ENCODE measurements at places on chromosomes 5 and 9.

- no peak for DNase-seq
Observed at GRCh38 chr9:128415281-128415680, 5.4 kb upstream of the CERCAM start.

DNA sequence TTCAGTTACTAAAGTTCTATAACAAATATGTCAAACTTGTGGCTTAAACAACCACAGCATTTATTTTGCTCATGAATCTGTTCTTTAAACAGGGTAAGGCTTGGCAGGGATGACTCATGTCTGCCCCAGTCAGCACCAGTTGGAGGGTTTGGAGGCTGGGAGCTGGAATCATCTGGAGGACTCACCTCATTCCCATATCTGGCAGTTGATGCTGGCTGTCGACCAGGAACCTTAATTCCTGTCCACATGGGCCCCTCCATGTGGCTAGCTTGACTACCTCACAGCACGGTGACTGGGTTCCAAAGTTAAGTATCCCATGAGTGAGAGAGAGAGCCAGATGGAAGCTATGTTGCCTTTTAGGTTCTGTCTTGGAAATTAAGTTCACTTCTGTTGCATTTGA is 13.8 kb upstream of the CCL28 start:
- no peak for DNase-seq

DNA sequence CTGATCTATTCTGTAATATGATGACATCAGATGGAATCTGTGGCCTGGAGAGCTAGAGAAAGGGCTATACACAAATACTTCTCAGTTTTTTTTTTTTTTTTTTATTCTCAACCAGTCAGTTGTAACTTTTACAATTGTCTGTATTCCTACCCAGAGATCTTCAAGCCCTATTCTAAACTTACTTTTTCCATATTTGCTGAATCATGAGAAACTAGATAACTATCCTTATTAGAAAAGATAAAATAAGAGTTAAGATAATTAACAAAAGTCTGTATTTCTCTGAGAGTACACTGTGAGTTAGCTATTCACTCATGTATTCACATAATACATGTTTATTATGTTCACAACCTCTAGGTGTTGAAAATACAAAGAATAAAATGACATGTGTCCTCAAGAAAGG is 1575.9 kb downstream of the EFNA5 start:
- DNase-seq, result no peak

DNA sequence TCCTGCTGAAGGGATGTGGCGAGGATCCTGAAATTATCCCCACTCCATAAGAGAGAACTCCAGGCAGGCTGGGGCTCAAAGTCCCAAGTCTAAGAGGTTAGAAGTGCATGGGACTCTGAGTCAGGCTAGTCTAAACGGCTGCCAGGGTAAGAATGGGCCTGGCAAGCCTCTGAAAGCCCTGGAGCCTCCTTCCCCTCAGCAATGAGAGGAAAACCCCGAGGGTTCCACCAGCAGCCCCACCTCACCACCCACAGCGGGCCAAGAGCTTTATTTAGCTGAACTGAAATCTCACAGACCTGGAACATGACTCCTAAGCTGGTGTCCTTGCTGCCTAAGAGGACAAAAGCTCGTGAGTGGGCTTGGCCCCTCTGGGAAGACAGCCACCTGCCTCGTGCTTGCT is 135.5 kb downstream of the SEC61B start:
- peak; percentile 11 for DNase-seq

- DNase-seq, result no peak
Observed at GRCh38 chr5:60992871-60993270, 47.9 kb downstream of the NDUFAF2 start.

DNA sequence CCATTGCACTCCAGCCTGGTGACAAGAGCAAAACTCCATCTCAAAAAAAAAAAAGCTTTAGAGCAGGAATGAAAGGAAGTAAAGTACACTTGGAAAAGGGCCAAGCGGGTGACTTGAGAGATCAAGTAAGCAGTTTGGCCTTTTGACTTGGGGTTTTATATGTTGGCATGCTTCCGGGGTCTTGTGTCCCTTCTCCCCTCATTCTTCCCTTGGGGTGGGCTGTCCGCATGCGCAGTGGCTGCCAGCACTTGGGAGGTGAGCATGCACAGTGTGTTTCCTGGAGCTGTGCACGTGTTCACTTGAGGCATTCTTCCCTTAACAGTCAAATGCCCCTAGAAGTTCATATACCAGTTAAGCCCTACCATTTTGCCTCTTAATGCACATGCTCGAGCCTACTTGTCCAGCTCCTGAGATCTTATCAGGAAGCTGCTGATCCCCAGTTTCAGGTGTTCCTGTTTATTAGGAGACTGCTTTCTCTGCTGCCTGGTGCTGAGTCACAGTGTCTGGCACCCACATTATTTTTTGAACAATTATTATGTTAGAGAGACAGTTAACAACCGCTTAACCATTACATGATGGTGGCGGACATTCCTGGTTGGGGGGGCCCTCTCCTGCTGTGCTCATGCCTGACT is 32.6 kb upstream of the PRRC2B start:
- DNase-seq, result no peak

DNA sequence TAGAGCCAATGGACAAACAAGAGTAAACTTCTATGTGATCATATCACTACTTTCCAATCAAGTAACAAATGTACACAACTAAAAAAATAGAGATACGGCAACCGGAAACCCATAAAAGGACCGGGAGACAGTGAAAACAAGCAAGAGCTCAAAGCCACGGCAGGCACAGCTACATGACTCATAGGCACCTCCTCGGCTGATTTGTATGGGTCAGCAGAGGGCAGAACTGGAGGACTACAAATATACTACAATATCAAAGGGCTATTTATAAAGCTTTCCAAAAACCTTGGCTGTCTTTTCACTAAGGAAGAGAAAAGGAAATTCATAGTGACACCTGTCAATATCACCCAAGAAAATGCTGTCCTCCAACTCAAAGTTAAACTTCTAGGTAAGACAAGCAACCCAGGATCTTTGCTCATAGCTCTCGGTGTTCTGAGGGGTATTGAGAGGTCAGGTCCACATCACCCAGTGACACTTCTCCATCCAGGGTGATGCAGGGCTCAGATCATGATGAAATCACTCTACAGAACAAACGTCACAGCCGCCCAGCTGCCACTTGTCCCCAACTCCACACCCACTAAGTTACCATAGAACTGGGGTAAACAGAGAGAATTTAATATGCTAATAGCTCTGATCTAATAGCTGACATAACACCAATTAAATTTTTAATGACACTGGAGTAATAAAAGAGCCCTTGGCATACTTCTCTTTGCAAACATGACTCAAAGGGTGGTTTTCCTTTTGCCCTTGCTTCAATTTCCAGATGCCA is 41.3 kb downstream of the PFDN1 start:
- DNase-seq, result no peak

GRCh38 chr5:58334035-58334434 is 125.9 kb downstream of the PLK2 start:
- DNase-seq, result no peak

DNA sequence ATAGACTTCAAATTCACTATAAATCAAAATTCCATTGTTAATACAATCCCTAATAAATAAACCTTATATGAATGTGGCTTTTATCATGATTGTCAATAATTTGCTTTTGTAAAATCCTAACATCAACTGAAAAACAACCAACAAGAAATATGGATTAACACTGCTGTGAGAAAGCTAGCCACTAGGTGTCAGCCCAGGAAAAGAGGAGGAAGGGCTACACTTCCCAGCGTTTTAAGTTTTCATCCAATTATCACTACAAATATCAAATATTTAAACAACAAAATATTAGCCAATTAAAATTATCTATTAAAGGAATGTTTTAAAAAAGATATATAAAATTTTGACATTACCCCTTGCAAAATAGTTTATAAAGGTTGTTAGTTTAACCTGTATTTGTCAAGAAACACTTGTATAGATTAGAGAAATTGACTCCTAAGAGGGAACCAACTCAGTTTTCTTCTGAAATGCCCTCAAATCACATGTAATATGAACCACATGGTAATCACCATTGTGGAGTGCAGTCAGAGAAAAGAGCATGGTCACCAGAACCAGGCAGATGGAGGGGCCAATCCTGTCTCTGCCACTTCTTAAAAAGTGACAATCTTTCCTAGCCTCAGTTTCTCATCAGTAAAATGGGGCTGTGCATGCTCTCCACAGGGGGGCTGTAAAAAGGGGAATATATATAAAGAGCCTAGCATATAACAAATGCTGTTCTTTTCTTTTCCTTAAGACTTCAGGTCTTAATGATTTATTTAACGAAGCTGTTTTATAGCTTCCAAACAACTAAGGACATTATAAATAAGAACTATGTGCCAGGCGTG is 188.2 kb downstream of the CRB2 start:
- DNase-seq, result no peak

DNA sequence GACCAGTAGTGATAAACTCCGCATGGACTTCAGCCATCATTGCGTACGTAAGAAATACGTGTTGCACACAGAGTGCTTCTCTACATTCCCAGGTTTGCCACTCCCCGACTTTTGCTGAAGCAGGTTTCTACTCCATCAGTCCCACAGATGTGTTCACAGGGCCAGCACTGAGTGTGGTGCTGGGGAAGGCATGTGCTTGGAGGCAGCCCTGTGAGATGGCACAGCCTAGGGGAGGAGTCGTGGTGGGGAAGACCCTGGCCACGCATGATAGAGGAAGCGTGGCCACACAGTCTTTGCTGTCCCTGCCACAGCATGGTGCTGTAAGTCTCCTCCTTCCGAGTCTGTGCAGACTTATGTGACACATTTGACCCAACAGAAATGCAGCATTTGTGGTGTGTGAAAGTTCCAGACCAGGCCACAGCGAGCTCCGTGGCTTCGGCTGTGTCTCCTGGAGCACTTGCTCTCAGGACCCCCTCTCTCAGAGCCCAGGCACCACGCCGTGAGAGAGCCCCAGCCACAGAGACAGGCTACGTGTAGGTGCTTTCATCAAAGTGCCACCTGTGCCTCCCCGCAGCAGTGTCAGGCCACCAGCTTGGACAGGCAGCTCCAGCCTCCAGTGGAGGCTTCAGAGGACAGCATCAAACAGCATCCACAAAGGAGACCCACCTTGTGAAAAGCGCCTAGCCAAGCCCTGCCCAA is 197.8 kb downstream of the AUH start:
- DNase-seq, result peak; percentile 23
